Activated CD4-positive, alpha-beta T cell treated with anti-CD3 and anti-CD28 coated beads for 36 hours (primary cell): ENCODE measurements at places on chromosomes 5 and 9. TPM values are rescaled to one million over a fixed set of nuclear protein-coding genes. Genes with fewer than 3 reads are reported as not detected.

DNA sequence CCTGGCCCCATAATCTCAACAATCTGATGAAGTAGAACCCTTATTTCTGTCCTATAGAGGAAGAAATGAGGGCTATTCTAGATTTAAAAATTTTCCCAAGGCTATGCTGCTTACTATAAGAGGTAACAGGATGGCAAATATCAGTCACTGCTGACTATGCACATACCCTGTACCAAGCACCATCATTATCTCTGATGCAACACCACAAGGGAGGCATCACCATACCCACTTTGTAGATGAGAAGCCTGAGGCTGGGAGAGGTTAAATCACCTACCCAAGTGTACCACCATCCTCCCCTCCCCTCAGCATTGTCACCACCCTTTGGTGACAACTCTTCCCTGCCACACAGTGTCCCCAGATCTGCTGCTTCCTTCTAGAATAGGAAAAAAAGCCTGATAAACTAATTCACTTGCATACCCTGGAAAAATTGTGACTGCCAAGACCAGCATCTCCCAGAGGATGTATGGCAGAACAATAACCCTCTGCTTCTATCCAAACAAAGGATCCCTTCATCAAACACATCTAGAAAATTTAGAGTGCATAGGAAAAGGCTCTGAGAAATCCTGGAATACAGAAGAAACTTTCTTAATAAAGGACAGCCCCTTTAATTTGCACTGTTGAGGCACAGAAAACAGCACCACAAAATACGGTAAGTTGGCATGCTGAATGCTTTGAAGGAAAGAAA is 48.3 kb downstream of the PRRC1 start:
- H3K27me3 ChIP-seq: peaks cover 24% of the 10 kb centered on the region
- no peak for DNase-seq
- H3K4me3 ChIP-seq: no peak overlapping the region
- peaks cover 6% of the 10 kb centered on the region for H3K4me1 ChIP-seq

- no peak for DNase-seq
- no peak overlapping the region for H3K4me3 ChIP-seq
- no peaks in the 10 kb centered on the region for H3K36me3 ChIP-seq
- H3K27me3 ChIP-seq: no peaks in the 10 kb centered on the region
These were observed 79.3 kb upstream of the ATP10B start for GRCh38 chr5:160931283-160931682.

GRCh38 chr5:140420665-140421361 is 19.2 kb downstream of the ANKHD1 start:
- H3K36me3 ChIP-seq: peaks cover 15% of the 10 kb centered on the region
- no peak overlapping the region for H3K27ac ChIP-seq
- H3K4me1 ChIP-seq: peaks cover 49% of the 10 kb centered on the region
- no peaks in the 10 kb centered on the region for H3K27me3 ChIP-seq
- no peak for DNase-seq

- DNase-seq: no peak
- H3K4me3 ChIP-seq: no peak overlapping the region
- no peaks in the 10 kb centered on the region for H3K36me3 ChIP-seq
- peaks cover 11% of the 10 kb centered on the region for H3K27me3 ChIP-seq
These were observed 15.6 kb downstream of the FOXI1 start for GRCh38 chr5:170121321-170121720.

- no peaks in the 10 kb centered on the region for H3K27me3 ChIP-seq
- no peak overlapping the region for H3K27ac ChIP-seq
- peaks cover 16% of the 10 kb centered on the region for H3K4me1 ChIP-seq
These were observed 55.3 kb downstream of the GADD45G start for GRCh38 chr9:89659891-89660685.

DNA sequence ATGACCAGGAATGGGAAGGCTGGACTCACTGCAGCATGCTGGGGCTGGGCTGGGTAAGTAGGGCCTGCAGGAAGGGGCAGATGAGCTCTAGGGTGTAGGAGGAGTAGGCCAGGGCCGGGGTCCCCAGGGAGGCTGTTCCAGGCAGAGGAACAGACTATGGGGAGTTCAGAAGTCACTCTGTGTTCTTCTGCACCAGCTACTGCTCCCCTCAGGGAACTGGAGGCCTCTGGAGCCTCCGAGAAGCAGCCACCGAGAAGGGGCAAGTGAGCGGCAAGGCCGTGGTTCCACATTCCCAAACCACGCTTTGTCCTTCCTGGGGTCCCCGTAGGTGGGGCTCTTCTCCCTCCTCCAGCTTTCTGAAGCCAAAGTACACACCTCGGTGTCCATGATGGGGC is 8.4 kb upstream of the SLC2A6 start:
- no peak overlapping the region for H3K4me3 ChIP-seq
- H3K36me3 ChIP-seq: no peaks in the 10 kb centered on the region
- H3K27ac ChIP-seq: no peak overlapping the region
- H3K27me3 ChIP-seq: no peaks in the 10 kb centered on the region
- DNase-seq: no peak

GRCh38 chr5:55030220-55030619 is 6.2 kb downstream of the GZMK start:
- peaks cover 35% of the 10 kb centered on the region for H3K4me1 ChIP-seq
- H3K4me3 ChIP-seq: no peak overlapping the region
- H3K27me3 ChIP-seq: no peaks in the 10 kb centered on the region
- H3K36me3 ChIP-seq: no peaks in the 10 kb centered on the region

DNA sequence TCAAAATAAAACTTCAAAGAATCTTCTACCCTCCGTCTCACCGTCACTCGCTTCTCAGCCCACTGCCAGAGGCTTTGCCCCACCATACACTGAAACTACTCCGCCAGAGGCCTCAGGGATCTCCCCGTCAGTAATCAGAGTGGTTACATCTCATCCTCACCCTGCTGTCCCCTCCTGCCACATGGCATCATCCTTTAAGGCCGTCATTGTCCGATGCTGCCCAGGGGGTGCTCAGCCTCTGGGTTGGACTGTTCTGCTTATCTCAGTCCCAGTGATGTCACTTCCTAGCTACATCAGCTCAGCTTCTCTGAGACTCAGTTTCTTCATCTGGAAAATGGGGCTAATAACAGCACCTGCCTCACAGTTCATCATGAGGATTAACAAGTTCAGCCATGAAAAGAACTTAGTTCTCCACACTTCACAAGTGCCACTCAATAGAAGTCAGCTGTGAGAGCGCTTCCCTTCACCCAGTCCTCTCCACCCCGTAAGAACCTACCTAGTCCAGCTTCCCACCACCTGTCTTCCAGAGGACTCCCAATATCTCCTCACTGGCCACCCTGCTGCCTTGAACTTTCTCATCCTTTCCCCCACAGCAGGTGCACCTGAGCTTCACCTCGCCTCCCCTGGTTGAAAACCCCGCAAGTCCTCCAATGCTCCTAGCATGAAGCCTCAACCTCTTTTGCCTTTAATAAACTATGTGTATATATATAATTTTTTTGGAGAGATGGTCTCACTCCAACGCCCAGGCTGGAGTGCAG is 2.8 kb upstream of the IL3 start:
- DNase-seq: peak; percentile 4
- no peaks in the 10 kb centered on the region for H3K36me3 ChIP-seq
- no peak overlapping the region for H3K4me3 ChIP-seq
- H3K27me3 ChIP-seq: peaks cover 2% of the 10 kb centered on the region
- H3K4me1 ChIP-seq: peaks cover 27% of the 10 kb centered on the region

- no peak overlapping the region for H3K27ac ChIP-seq
- no peaks in the 10 kb centered on the region for H3K4me1 ChIP-seq
- no peak overlapping the region for H3K4me3 ChIP-seq
- H3K27me3 ChIP-seq: peaks cover 21% of the 10 kb centered on the region
- no peaks in the 10 kb centered on the region for H3K36me3 ChIP-seq
These were observed 62.4 kb downstream of the MEF2C start for GRCh38 chr5:88820581-88820980.

GRCh38 chr9:16098306-16098705 is 545.5 kb downstream of the CCDC171 start:
- no peaks in the 10 kb centered on the region for H3K36me3 ChIP-seq
- H3K27ac ChIP-seq: no peak overlapping the region
- H3K4me3 ChIP-seq: no peak overlapping the region
- peaks cover 5% of the 10 kb centered on the region for H3K27me3 ChIP-seq
- H3K4me1 ChIP-seq: no peaks in the 10 kb centered on the region

GRCh38 chr9:113352411-113352810 is 3.1 kb downstream of the BSPRY start:
- no peak for DNase-seq
- peaks cover 44% of the 10 kb centered on the region for H3K27me3 ChIP-seq
- H3K4me1 ChIP-seq: peaks cover 33% of the 10 kb centered on the region
- peak overlapping the region; percentile 8 for H3K27ac ChIP-seq

GRCh38 chr5:130141659-130142320 is 237.5 kb downstream of the CHSY3 start:
- H3K4me3 ChIP-seq: no peak overlapping the region
- peaks cover 3% of the 10 kb centered on the region for H3K27me3 ChIP-seq
- no peaks in the 10 kb centered on the region for H3K36me3 ChIP-seq
- no peak overlapping the region for H3K27ac ChIP-seq
- DNase-seq: peak; percentile 50

- peaks cover 4% of the 10 kb centered on the region for H3K36me3 ChIP-seq
- H3K27ac ChIP-seq: no peak overlapping the region
- no peaks in the 10 kb centered on the region for H3K4me1 ChIP-seq
- DNase-seq: no peak
These were observed 18.5 kb downstream of the C9orf85 start for GRCh38 chr9:71929791-71930440.

DNA sequence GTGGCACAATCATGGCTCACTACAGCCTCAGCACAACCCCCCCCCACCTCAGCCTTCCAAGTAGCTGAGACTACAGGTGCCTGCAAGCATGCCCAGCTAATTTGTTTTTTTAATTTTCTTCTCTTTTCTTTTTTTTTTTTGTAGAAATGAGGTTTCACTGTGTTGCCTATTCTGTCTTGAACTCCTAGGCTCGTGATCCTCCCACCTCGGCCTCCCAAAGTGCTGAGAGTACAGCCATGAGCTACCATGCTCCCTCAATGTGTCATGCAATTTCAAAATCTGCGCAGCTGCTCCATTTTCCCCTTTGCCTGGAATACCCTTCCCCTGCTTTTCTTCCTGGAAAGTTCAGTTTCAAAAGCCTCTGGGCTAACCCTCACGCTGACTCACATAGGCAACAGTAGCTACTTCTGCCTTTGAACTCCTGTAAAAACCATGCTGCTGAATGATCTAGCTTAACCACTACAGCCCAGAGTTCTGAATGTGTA is 71.0 kb upstream of the IL7R start:
- peaks cover 89% of the 10 kb centered on the region for H3K4me1 ChIP-seq
- no peaks in the 10 kb centered on the region for H3K27me3 ChIP-seq
- peak overlapping the region; percentile 96 for H3K27ac ChIP-seq
- peak; percentile 73 for DNase-seq
- peak overlapping the region; percentile 43 for H3K4me3 ChIP-seq

Gene PDCD1LG2
- total RNA-seq: 0.81 TPM

Gene CERT1
- 21.6 TPM for total RNA-seq

Gene SEC61B
- total RNA-seq: 139 TPM

Gene RNF183
- total RNA-seq: 0.37 TPM

Gene PCDHGA2
- total RNA-seq: not detected

Gene SHISAL2B
- not detected for total RNA-seq

Gene CCL27
- 0.23 TPM for total RNA-seq

Gene SPEF2
- 14.6 TPM for total RNA-seq
